ENCODE measurements at places on chromosomes 4 and X.

DNA sequence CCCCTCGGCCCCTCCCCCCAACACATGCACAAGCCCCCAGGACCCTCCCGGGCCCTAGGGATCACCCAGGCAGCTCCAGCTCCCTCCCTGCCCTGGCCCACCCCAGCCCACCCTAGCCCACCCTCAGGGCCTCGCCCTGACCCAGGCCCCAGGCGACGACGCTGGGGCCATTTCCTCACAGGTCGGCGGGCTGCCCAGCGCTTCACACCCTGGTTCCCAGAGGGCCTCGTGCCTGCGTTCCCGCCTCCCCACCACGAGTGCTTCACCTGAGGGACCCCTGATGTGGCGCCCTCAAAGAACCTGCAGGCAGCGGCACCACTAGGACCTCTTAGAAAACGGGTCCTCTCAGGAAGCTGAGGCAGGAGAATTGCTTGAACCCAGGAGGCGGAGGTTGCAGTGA lies 341 bp downstream of the FAM9B start:
- DNase-seq = no peak

- no peak for DNase-seq
Observed at GRCh38 chr4:81164126-81164525, 50.9 kb downstream of the PRKG2 start.

DNA sequence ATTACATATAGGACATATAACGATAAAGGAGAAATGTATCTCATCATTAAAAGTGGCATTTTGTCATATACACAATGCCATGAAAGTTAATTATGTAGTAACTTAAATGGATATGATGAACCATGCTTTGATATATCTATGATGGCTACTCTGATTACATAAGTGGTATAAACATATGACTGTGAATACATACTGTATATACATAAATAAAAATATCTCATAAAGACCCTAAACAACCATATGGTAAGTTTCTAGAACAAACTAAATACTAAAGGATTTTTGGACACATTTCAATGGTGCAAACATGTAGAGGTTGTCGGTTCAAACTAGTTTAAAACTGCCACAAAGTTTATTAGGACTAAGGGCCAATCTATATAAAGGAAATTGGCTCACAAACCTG lies 849.6 kb upstream of the INTU start:
- DNase-seq = no peak

DNA sequence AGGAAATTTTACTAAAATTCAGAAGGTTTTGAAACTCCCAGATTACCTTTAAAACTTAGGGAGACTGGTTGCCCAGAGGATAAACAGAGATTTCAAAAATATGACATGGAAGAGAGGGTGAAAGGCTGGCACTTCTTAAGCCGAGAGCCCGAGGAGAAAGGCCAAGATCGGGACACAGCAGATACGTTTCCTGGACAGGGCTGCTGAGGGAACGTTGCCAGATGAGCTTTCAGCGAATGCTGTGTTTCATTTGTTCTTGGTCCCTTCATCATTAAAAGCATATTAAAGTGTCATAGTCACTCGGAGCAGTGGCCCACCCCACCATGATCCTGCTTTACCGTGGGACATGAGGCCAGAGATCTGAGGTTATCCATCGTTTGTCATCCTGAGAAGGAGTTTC lies 37.9 kb upstream of the STOX2 start:
- DNase-seq = no peak

DNA sequence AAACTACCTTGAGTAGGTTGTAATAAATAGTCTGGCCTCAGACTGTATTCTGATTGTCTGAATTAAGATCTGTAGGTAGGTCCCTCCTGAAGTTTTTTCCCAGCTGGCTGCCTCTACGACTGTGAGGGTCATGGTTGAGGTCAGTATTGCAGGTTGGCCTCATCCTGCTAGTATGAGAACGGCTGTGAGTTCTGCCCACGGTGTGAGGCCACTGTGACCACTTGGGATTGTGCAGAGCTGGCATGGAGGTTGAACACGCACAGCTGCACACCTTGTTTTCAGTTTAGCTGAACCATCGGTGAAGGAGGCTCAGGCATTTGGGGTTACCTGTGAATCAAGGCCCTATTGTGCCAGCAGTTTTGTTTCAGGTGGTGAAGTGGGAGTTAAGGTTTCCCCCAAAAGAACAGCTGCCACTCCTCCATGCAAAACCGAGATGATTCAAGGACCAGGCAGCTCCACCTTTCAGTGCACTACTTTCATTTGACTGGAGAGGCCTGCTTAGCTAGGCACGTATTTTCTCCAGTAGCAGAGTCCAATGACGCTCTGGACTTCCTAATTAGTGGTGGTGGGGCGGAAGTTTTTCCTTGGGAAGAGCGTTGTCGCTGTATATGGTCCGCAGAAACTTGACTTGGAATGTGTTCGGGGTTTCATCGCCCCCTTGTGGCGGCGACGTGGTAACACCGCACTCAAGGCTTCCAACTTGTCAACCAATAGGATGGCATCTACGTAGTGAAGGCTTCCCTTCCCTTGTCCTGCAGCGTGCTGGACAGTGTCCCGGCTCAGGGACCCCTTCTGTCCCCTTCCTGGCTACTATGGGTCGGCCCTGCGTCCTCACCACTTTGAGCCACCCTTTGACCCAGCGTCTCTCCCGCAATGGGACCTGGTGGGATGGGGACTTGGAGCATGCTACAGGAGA lies 13.8 kb downstream of the CMC4 start:
- DNase-seq = no peak

DNA sequence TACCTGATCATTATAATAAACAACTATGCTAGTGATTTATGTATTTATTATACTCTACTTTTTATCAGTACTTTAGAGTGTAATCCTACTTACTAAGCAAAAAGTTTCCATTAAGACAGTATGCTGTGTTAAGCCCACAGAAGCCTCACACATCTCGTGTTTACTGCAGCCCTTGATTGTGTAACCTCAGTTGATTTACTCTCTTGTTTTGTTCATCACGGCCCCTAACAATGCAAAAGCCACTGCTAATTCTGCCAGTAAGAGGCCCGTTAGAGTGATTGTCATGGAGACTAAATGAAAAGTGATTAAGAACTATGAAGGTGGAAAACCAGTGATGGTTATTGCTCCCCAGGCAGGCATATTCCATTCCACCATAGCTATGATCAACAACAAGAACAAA lies 436.2 kb downstream of the SPOCK3 start:
- no peak for DNase-seq

DNA sequence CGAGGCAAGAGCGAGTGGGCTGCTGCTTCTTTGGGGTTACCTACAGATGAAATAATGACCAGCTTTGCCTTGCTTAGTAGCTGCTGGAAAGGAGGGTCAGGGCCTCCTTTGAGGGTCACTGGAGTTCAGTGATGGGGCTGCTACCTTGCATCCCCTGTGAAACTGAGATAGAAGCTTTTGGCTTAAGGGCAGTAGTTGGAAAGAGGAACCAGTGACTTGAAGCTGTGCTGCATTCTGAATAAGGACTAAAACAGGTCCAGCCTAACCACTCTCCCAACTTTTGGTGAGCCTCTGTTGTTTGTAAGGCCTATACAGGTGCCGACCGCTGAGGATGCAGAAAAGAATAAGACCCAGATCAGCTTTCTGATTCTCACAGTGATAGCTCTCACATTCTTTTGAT lies 41.2 kb downstream of the RASL11B start:
- DNase-seq = no peak

GRCh38 chrX:74262452-74263209 lies 41.3 kb upstream of the ZCCHC13 start:
- no peak for DNase-seq

GRCh38 chr4:21830272-21830671 lies 118.3 kb downstream of the KCNIP4 start:
- no peak for DNase-seq

DNA sequence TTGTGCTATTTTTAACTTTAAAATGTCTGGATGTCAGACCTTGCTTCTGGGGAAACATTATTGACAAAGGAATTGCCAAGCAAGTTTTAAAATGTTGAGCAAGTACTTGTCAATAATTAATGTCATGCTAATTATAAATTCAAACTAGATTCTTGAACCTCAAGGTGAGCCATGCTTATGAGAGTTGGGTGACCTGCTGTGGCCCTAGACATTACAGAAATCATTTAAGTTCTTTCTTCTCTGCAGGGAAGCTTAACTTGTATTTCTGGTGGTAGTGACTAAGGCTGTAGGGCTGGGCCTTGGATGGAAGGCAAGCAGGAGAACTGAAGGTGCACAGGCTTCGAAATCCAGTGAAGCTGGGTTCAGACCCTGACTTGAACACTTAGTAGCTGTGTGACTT lies 14.8 kb upstream of the UCHL1 start:
- no peak for DNase-seq

- DNase-seq = no peak
Observed at GRCh38 chr4:80070880-80071603, 2.0 kb downstream of the ANTXR2 start.

DNA sequence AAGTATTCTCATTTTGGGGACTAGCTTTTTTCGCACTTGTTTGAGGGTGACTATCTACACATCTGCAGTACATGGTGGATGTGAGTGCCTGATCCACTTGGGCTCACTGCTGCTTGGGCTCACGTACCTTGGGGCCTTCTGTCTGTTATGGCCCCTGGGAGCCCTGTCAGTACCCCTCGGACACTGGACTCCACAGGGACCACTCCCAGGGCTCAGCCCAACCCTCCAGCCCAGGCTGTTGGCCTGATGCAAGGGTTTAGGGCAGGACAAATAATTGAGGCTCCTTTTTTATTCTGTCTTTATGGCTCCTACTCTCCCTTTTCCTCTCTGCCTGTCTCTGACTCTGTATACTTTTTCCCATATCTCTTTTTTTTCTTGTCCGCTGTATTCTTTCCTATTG lies 32.7 kb upstream of the MSN start:
- no peak for DNase-seq

DNA sequence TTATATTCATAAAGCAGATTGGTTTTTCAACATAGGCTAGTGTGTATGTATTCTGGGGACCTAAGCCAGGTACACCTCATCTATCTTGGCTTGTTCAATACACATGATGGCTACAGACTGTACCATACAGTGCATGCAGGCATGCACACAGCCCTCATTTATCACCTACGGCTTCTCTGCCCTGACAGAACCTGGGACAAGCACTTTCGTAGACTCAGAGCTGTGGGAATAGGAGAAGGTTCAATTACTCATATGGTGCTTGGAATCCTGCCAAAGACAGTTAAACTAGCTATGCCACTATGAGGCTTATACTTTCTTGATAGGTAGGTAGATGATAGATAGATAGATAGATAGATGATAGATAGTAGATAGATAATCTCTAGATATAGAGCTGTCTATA lies 457.2 kb downstream of the GALNTL6 start:
- no peak for DNase-seq

DNA sequence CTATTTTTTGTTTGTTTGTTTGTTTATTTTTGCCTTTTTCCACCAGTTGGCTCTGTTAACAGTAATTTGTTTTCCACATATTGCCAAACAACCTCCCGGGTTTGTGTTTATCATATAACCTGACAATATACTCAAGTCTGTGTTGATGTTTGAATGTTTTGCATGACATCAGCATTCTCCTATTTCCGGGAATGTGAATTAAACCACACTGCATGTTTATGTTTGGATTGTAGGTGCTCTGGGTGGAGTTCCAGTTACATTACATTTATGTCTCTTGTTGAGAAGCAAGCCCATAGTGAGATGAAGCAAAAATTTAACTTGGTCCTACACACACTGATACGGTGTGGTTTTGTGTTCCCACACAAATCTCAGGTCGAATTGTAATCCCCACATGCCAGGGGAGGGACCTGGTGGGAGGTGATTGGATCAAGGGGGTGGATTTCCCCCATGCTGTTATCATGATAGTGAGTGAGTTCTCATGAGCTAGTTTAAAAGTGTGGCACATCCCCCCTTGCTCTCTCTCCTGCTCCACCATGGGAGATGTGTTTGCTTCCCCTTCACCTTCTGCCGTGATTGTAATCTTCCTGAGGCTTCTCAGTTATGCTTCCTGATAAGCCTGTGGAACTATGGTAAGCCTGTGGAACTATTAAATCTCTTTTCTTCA lies 54.4 kb upstream of the CLNK start:
- DNase-seq = no peak

DNA sequence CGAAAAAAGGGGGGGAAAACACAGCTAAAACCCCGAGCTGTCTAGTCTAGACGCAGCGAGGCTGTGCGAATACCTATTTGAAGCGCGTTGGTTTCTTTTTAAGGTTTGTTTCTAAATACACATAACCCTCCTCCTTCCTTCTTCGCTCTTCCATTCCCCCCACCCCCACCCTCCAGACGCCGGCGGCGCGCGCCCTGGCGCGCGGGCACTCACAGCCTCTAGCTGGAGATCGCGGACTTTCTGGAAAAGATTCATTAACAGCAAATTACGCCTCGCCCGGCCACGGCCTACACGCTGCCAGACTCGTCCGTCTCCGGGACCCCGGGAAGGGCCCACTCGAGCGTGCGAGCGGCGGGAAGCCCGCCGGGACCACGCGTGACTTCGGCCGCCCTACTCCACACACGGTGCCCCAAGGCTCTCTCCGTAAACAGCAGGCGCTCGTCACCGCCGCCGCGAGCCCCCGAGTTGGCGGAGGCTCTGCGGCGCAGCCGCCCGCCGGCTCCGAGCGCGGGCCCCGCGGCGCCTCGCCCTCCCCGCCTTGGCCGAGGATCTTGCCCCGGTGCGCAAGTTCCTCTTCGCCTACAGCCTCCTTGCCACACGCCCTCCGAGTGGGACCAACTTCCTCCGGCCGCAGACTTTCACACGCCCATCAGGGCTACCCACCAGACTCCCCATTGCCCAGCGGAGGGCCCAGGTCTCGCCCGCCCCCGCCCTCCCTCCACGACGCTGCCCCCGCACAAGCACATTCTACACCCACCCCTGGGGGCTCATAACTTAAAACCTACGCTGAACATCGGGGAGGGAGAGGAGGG lies 2.0 kb downstream of the BCOR start:
- no peak for DNase-seq

DNA sequence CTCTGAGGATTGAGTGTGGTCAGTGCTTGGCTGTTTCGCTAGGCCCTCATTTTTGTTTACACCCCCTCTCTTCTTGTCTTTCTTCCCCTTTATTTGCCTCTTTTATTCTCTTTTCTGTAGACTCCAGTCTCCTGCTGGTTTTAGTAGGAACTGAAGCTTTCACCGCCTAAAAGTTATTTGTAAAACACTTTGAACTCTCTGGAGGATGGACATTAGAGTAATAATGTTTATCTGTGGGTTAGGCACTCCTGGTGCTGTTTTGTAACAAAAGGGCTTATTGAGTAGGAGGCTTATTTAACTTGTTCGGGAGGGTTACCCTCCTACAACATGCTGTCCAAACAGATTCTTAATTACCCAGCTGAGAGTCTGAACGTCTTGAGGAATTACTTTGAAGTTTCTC lies 1.6 kb upstream of the ARHGAP10 start:
- DNase-seq = no peak

- no peak for DNase-seq
Observed at GRCh38 chr4:9894644-9895332, 113.4 kb downstream of the DRD5 start.

DNA sequence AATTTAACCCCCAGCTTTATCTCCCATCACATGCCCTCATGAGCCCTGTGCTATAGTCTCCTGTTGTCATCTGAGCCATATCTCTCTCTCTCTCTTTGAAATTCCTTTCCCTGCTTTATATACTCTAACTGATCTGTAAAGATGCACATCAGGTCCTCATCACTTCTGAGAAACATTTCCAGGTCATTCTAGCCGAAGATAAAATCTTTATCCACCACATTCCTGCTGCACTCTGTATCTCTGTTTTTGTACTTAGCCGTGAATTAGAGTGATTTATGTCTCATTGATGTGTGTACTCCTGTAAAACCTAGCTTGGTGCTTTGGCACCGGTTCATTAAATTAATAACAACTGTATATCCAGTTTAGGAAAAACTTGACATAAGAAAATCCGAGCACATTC lies 113.2 kb downstream of the AFF2 start:
- DNase-seq = no peak
